ENCODE measurements at places on chromosomes 2 and 18.

- no peak for DNase-seq
Observed at GRCh38 chr2:214076527-214076926, 334.3 kb upstream of the VWC2L start.

- no peak for DNase-seq
Observed at GRCh38 chr18:42850174-42851083, 265.1 kb downstream of the RIT2 start.

DNA sequence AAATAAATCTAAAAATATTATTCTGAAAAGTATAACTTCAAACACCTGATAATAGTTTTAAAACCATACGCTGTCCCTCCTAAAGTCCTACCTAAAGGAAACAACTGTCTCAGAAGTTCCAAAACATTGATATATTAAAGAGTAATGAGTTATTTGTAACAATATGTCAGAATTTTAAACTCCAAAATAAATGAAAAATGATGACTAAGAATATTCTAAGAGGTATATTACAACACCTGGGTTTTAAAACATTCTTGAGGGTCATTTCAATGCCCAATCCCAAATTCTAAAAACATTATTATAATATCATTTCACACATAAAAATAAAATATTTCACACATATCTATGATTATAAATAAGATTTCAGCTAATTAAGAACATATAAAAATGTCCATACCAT lies 20.2 kb downstream of the KIDINS220 start:
- DNase-seq: no peak

DNA sequence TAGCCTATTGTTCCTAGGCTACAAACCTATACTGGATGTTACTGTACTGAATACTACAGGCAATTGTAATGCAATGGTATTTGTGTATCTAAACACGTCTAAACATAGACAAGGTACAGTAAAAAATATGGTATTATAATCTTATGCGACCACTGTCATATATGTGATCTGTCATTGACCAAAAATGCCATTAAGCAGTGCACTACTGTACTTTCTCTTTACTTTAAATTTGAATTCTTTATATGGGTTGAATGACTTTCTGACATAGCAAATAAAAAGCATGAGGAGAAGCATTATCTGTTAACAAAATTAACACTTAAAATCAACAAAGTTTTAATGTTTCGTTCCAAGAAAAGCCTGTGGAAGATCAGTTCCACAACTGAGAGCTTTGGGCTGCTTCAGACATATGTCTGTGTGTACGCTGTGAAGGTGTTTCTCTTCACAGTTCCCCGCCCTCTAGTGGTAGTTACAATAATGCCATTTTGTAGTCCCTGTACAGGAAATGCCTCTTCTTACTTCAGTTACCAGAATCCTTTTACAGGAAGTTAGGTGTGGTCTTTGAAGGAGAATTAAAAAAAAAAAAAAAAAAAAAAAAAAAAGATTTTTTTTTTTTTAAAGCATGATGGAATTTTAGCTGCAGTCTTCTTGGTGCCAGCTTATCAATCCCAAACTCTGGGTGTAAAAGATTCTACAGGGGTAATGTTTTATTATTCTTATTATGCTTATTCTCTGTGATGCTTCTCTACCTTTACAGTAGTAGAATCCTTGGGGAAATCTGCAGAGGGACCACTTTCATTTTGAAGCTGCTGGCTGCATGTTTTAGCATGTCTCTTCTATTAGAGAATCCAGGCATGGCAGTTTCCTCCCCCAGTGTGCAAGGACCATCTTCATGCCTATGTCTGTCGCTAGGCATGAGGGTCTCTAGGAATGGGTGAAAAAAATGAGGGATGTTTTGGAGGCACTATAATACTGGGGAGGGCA lies 54.5 kb downstream of the SCN2A start:
- DNase-seq: peak; percentile 58

DNA sequence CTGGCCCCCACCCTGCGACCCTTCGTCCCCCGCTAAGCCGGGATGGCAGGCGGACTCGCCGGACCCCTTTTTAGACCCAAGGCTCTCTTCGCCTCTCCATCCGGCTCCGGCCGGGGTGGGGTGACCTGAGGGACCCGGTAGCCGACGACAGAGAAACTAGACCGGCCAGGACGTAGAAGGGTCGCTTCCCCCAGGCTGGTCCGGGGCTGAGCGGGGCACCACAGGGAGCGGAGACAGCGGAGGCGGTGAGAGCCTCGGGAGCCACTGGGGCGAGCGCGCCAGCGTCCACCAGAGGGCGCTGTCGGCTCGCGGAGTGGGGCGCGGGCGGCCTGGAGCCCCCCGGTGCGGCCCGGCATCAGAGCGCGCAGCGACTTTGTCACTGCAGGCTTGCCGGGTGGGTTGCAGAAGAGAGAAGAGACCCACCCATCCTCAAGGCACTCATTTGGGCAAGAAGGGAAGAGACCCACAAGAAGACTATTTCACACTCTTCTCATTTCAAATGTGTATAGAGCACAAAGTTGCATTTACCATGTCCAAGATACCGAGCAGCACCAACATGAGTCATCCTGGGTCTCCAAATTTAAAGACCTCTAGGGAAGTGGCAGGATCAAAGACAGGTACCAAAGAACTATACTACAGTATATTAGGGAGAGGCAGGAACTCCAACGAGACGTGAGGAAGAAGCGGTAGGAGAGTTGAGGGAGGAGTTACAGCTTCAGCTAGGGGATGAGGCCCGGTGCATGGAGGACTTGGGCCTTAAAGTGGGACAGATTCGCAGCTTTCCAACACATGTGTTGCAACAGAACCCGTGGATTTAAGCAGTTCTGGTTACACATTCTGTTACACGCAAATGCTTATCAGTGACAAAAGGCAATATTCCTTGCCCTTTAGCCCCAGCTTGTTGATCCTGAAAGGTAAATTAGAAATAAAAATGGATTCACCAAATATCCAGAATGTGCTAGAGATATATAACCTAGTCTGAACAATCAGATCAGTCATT lies 7.6 kb upstream of the PRKCE start:
- peak; percentile 65 for DNase-seq

GRCh38 chr2:104598636-104599035 lies 255.3 kb upstream of the POU3F3 start:
- no peak for DNase-seq

DNA sequence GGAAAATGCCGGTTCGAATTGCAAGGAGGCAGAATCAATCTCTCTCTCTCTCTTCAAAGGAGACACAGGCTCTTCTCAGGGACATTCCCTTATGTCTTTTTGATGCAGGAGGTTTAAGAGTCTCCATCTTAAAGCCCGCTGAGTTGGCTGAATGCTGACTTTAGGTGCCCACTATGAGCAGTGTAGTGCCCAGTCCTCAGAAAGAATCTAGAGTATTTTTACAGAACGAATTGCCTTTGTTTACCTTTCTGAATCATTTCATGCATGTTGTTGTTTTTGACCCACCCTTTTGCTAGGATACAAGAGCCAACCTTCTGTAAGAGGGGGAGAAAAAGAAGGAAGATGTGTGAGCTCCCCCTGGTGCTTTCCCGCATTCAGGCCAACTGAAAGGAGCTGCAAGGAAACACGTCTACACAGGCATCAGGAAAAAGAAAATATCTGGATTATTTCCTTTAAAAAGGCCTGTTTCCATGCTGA lies 193.5 kb upstream of the TCF4 start:
- no peak for DNase-seq

GRCh38 chr18:10522574-10522973 lies 3.3 kb upstream of the NAPG start:
- no peak for DNase-seq

- DNase-seq: no peak
Observed at GRCh38 chr18:5462227-5462626, 81.6 kb downstream of the EPB41L3 start.

GRCh38 chr2:136916131-136916530 lies 150.8 kb downstream of the THSD7B start:
- DNase-seq: no peak

- no peak for DNase-seq
Observed at GRCh38 chr2:48541666-48542389, 11.9 kb downstream of the STON1 start.

DNA sequence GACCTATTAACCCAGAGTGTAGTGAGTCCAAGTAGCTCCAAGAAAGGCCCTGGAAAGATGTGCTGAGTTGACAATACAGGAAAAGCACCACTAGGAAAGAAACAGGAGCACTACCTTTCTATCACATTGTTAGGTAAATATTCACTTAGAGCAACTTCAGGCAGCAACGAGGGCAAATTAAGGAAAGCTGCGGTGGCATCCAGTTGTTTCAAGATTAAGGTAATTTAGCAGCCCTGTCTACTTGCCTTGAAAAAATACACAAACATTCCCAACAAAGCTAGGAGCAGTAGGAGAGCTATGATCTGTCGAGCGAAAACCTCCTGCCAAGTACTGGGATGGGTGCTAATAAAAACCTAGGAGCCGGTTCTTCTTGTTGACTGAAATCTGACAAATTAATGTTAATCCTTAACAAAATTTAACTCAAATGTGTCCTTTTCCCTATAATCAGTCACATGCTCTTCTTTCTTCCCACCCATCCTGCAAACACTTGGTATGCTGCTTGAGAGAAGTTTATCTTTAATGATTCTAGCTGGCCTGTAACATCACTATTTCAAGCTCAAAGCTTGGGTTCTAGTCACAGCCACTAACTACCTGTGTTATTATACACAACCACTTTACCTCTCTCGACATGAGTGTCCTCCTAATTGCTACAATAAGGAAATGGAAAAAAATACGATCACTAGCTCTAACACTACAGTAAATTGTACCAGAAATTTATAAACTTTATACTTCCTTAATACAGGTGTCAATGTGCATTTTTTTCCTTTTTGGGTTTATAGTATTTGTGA lies 2.0 kb downstream of the ACAA2 start:
- DNase-seq: no peak
